ENCODE measurements at places on chromosomes 2 and 18. TPM values are rescaled to one million over a fixed set of nuclear protein-coding genes. Genes with fewer than 3 reads are reported as not detected.

LYPD1 gene
- not detected for total RNA-seq

MRO gene
- total RNA-seq, result not detected

UBXN4 gene
- 37.4 TPM for total RNA-seq

HDHD2 gene
- total RNA-seq, result 23.0 TPM

FOXD4L1 gene
- total RNA-seq, result not detected

FOXI3 gene
- total RNA-seq, result not detected

LOXHD1 gene
- total RNA-seq, result not detected

PARD6G gene
- 32.2 TPM for total RNA-seq

ANTXR1 gene
- total RNA-seq, result 19.4 TPM

ASXL2 gene
- total RNA-seq, result 11.8 TPM

BABAM2 gene
- 21.6 TPM for total RNA-seq

MC4R gene
- not detected for total RNA-seq

KRTCAP3 gene
- total RNA-seq, result 29.4 TPM

CCDC178 gene
- not detected for total RNA-seq

TMEM247 gene
- total RNA-seq, result not detected

KCNS3 gene
- total RNA-seq, result 20.9 TPM

LYG1 gene
- total RNA-seq, result 0.23 TPM

All from hair follicular keratinocyte (primary cell).